Cerebellar nuclear complex (tissue), 1 donor: ENCODE measurements at places on chromosomes 13 and 19.

DNA sequence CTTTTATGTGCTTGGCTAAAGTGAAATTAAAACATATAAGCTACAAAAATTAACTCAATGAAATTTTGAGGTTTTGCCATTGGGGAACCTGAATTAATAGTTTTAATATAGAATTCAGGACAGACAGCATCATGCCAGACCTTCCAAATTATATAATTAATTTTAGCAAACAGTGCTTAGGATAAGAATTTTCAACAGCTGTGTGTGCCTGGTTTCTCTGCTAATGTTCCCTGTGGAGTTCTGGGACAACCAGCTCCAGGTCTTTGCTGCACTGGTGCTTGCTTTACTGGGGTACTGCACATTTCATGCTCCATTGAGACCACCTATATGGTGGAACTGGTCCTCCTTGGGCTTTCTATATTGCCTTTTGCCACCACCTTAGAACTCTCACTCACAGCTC, 199.5 kb downstream of the NDFIP2 start:
- DNase-seq, result no peak

- no peak for DNase-seq
Measured at GRCh38 chr13:111950697-111951096, 116.3 kb upstream of the SOX1 start.

DNA sequence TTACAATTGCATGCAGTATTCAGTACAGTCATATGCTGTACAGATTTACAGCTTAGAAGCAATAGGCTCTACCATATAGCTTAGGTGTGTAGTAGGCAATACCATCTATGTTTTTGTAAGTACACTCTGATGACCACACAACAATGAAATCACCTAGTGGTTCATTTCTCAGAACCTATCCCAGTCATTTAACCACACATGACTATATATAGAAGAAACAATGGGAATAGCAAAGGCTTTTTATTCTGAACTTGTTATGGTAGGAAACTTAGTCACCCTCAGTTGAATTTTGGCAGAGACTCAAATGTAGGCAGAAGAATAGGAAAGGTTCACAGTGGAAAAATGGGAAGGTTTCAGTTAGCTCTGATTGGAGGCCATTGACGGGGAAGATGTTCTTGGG, 1075.1 kb upstream of the MIR17HG start:
- DNase-seq, result no peak

GRCh38 chr19:16342002-16342715, 17.5 kb downstream of the KLF2 start:
- DNase-seq, result no peak
